ENCODE measurements at places on chromosomes 4 and X. TPM values are rescaled to one million over a fixed set of nuclear protein-coding genes. Genes with fewer than 3 reads are reported as not detected.

- DNase-seq, result no peak
Measured at GRCh38 chr4:74120086-74120485, 21.1 kb upstream of the CXCL2 start.

- no peak for DNase-seq
Measured at GRCh38 chr4:92551616-92552015, 247.8 kb downstream of the GRID2 start.

The FNIP2 gene
- total RNA-seq, result 11.7 TPM

The HTN3 gene
- total RNA-seq, result not detected

GRCh38 chr4:188190461-188190860 is 51.2 kb downstream of the TRIML1 start:
- no peak for DNase-seq

GRCh38 chrX:108029928-108030711 is 14.7 kb upstream of the VSIG1 start:
- DNase-seq, result no peak

DNA sequence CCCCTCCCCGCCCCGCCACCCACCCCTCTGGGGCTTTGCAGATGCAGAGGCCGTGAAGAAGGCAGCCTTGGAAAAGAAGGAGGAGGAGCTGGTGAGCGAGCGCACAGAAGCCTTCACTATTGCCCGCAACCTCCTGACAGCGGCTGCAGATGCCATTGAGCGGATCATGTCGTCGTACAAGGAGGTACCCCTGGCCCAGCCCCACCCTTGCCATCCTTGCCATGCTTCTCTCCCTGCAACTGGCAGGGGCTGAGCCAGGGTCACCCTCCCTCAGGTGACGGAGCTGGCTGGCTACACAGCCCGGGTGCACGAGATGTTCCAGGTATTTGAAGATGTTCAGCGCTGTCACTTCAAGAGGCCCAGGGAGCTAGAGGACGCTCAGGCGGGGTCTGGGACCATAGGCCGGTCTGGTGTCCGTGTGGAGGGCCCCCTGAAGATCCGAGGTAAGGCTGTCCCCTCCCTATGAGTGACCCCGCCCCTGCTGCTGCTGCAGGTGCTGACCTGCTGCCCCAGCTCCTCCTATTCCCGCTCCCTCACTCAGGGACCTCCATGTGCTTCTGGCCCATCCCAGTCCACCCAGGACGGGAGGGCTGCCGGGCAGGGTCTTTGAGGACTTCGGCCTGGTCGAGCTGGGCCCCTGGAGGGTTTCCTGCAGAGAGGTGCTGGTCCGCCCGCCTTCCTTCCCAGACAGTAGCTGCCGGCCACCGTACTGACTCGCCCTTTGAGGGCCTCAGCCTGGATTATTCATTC is 11.6 kb downstream of the ABCD1 start:
- DNase-seq, result no peak

The TAF1 gene
- 26.8 TPM for total RNA-seq

The ATP1B4 gene
- not detected for total RNA-seq

DNA sequence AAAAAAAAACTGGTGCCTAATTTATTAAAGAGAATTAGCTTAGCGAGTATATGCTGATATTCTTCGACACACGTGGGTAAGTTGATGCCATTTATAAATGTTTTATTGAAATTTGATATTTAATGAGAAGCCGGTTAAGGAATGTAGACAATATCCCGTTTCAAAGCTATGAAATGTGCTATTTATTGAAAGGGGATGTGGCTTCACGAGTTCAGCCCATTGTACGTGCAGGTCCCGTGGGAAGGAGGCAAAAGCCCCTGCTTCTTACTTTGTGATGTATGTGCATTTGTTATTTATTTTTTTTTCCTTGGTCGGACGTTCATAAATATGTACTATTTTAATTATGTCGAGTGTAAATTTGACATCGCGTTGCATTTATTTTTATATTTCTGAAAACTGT is 20.2 kb downstream of the SHOX start:
- DNase-seq, result no peak

- DNase-seq, result peak; percentile 8
Measured at GRCh38 chr4:4761128-4761982, 98.1 kb upstream of the MSX1 start.

- no peak for DNase-seq
Measured at GRCh38 chr4:141127884-141128283, 5.4 kb downstream of the RNF150 start.

GRCh38 chr4:65799513-65799912 is 129.2 kb upstream of the EPHA5 start:
- no peak for DNase-seq

The PTCHD1 gene
- not detected for total RNA-seq

The SSX2 gene
- total RNA-seq, result not detected

GRCh38 chrX:118497180-118497818 is 1.7 kb downstream of the DOCK11 start:
- peak; percentile 46 for DNase-seq

All from activated CD8-positive, alpha-beta T cell treated with anti-CD3 and anti-CD28 coated beads for 36 hours (primary cell).